Foreskin keratinocyte (primary cell): ENCODE measurements at places on chromosomes 2 and 18. TPM values are rescaled to one million over a fixed set of nuclear protein-coding genes. Genes with fewer than 3 reads are reported as not detected.

- DNase-seq, result no peak
Observed at GRCh38 chr2:21452263-21452662, 328.5 kb downstream of the TDRD15 start.

DNA sequence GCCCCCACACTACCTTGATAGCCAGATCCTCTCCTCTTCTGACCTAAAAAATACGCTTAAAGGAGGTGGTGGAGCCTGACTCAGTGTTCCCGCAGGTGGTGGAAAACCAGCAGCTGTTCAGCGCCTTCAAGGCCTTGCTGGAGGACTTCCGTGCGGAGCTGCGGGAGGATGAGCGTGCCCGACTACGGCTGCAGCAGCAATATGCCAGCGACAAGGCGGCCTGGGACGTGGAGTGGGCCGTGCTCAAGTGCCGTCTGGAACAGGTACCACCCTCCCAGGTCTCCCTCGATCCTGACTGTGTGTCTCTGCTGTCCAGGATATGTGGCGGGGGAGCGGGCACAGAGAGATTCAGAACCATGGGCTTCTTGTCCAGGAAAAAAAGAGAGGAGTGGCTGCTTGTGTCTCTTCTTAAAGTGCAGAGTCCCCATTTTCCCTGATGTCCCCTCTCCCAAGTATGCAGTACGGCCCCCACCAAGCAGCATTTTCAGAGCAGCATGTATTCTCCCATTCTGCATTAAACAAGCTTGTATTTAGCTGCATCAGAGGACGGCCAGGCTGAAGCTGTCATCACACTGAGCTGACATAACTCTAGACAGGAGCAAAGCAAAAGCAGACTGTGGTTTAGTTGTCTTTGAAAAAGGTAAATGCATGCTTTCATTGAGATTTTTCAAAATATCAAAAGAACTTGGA lies 101.6 kb downstream of the MTCL1 start:
- DNase-seq, result no peak

DNA sequence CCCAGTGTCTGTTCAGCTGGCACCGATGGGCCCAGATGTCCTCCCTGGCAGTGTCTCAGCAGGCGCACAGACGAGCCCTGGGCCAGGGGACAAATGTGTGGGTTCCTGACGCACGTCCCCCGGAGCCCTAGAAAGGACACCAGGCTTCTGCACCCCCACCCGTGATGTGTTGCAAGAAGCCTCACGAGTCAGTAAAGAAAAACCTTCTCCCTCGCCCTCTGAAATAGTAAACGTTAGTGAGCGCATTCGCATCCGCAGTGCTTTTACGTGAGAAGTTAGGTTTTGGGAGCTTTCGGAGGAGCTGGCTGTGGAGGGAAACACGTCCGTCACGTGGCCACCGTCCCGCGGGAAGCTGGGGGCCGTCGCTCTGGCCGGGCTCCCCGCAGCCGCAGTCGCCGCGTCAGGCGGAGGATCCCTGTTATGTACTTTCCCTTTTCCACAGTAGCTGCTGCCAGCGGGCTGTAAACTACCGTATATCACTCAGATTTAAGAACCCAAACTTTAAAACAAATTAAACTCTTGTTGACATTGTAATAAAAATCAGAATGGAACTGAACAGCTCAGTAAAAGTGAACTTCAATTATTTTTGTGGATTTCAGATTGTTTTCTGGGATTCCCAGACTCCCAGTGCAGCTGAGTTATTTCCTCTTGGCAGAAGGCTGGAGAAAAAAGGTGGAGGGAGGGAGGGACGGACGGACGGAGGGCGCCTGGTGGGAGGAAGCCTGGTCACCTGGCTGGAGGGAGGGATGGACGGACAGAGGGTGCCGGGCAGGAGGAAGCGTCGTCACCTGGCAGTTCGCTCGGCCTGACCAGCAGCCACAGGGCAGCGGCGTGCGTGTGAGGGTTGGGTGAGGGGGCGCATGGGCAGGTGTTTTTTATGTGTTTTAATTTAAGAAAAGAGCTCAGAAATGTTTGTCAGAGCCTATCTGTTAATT lies 112.1 kb downstream of the NFATC1 start:
- DNase-seq, result no peak

DNA sequence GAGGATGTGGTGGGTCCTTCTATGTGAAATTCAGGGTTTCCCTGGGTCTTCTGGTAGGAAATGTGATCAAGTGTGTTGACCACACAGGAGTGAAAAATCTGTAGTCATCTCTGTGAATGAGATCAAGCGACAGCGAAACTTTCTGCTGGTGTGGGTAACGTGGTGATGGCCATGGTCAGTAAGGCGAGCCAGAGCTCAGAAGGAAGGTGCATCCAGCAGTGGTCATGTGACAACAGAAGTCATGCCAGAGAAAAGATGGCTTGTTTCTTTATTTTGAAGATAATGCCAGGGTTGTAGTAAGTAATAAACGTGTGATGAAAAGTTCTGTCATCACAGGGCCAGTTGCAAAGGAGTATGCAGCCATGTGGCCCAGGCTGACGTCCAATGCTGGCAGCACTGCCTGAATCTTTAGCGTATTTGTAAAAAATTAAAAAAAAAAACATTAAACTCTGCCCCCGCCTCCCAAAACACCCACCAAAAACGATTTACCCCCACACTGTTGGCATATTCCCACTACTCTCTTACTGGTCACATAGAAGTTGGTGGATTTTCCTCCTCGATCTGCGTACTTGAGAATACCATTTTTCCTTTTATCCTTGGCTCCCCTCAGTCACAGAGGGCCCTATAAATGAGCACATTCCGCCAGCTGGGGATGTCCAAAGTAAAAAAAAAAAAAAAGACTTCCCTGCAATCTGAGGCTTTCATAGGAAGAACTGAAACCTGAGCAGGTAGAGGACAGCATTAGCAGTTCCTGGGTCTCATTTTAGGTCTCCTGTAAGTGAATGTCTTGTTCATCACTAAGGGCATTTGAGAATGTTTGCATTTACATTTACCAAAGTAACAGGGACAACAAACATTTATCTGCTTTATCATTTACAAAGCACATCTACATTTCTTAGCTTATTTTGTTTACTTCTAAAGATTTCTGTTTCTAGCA lies 70.6 kb downstream of the SLC4A3 start:
- no peak for DNase-seq

- DNase-seq, result no peak
Observed at GRCh38 chr2:20455076-20455587, 8.3 kb downstream of the RHOB start.

The CCDC150 gene
- 5.5 and 6.9 TPM in 2 replicates for total RNA-seq

- no peak for DNase-seq
Observed at GRCh38 chr2:96389736-96390135, 54.2 kb downstream of the NCAPH start.

DNA sequence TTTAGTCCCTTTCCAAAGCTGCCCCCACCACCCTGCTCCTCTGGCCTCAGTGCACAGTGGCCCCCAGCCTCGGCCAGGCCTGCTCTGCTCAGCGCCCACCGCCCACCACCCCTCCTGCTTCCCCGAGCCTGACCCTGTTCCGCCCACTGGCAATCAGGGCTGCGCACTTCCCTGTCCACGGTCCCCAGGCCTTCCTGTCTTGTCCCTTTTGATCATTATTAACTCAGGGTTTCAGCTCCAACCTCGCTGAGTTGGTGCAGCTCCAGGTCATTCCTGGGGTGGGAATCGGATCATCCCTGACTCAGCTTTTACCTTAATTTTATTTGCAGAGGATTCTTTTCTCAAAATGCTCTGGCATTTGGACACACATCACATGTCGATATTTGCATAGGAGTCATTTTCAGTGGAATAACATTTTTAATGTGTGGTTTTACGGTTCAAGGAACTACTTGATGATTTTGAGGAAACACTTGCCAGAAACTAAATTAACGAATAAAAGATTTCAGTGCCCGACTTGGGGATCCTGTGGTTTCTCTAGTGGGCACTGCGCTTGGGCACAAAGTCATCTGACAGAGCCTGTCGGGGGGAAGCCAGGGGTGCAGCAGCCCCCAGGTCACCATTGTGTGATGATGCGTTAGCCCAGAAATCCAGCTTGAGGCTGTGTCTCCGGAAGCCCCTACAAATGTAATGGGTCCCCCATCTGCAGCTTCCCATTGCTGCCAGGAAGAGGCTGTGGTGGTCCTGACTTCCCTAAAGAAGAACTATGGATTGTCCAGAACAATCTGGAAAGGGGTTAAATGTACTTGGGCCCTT lies 1.0 kb upstream of the ESPNL start:
- DNase-seq, result no peak
